ENCODE measurements at places on chromosomes 11 and 22.

GRCh38 chr11:94768602-94769541, 716 bp downstream of the AMOTL1 start:
- DNase-seq, result peak; percentile 46

DNA sequence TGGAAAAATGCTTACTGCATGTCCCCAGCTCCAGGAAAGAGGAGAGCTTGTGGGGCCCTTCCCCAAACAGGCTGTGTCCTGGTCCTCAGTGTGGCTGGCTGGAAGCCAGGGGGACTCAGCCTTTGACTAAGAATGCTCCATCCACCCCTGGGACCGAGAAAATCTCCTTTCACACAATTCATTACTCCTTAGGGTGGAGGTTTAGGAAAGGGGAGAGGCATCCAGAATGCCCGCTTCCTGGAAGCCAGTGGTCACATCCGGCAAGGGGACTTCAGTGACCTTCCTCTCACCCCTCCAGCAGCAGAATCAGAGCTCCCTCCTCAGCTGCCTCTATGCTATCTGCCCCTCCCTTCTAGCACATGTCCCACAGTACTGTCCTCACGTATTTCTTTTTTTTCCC, 21.9 kb downstream of the ATG16L2 start:
- DNase-seq, result peak; percentile 46

DNA sequence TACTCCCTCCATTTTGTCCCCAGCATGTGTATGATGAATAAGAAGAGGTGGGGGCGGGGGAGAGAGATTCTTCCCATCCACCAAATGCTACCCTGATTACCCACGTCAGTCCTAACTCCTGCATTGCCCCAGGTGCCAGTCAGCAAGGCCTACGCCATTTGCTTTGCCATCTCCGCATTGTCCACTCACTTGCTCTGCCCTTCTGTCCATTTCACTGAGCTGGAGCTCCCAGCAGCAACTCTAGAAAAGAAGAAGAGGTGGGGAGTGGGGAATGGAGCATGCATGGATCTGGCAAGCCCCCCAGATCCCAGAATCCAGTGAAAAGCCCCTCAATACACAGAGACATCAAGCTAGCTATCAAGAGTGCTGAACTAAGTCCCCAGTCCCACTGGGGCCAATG, 19.0 kb downstream of the WT1 start:
- no peak for DNase-seq

- DNase-seq, result peak; percentile 21
Observed at GRCh38 chr11:34972892-34973291, 56.5 kb downstream of the PDHX start.

GRCh38 chr11:88086297-88086696, 88.9 kb downstream of the RAB38 start:
- no peak for DNase-seq

DNA sequence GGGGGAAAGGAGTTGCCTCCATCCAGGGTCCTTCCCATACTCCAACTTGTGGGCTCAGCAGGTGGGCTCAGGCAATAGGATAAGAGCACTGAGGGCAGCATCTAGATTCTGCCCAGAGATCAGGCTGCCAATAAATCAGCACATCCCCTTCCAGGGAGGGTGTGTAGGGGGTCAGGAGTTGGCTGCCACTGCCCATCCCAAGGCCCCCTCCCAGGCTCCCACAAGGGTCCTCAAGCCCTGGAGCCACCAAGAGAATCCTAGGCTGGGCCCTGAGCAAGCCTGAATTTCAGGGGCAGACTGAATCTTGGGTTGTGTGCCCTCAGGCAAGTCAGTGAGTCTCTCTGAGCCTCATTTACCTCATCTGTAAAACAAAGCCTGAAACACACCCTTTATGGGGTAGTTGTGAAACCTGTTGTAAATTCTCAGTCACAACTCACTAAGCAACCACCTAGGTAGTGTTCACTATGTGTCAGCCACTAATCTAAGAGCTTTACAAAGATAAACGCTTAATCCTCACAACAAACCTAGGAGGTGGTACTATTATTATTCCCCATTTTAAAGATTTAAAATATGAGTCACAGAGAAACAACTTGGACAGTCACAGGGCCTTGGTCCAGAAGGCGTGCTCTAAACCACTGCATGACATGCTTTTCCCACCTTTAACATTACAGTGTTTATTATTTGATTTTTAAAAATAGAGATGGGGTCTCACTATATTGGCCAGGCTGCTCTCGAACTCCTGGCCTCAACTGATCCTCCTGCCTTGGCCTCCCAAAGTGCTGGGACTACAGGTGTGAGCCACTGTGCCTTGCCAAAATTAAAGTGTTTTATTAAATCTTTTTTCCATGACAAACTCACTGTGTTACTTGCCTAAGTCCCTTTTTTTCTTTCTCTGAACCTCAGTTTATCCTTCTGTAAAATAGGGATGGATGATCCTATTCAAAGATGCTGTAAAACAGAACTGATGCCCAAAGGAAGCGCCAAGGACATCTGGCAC, 36.2 kb downstream of the LMO1 start:
- DNase-seq, result peak; percentile 5

GRCh38 chr22:36073476-36073875, 44.9 kb upstream of the RBFOX2 start:
- DNase-seq, result peak; percentile 63

- DNase-seq, result no peak
Observed at GRCh38 chr11:119468511-119468910, 45.5 kb upstream of the THY1 start.

GRCh38 chr22:47623066-47623762, 860.8 kb downstream of the TBC1D22A start:
- no peak for DNase-seq

DNA sequence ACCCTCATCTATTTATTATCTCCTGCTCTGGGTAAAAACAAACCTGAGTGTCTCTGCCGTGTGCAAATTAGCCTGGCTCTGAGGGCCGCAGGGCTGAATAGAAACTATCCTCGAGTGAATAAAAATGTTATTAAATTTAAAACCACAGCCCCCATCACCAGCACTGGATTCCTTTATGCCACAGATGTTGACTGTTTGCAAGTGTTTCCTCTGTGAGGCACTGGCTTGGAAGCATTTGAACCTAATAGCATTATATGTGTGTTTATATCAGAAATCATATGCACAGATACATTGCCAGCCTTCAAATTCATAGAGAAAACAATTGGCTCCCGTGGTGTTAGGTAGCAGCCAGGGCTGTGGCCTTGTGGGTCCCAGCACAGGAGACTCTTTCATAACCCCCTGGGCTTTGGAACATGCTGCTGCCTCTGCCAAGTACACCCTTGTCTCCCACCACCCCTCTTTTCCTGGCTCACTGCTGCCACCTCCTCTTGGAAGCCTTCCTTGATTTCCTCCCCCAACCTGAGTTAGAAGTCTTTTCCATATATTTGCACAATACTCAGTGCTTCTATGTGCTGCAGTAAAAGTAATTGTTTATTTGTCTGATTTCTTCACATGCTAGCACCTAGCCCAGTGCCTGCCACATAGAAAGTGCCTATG, 294.4 kb downstream of the DDX10 start:
- no peak for DNase-seq

- peak; percentile 27 for DNase-seq
Observed at GRCh38 chr11:64583296-64584262, 7.4 kb upstream of the SLC22A12 start.

DNA sequence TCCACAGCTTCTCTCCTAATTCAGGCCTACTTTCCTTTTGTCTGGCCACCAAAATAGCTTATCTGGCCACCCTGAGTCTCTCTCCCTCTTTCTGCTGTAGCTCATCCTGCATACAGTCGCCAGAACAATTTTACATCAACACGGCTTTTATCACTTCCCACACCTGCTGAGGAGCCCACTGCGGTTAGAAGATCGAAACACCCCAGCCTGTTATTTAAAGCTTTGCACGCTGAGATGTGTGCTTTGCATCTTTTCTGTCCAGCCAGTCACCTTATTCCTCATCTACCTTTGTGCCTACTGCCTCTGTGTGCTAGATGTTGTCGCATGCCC, 96.0 kb downstream of the COMMD9 start:
- no peak for DNase-seq

DNA sequence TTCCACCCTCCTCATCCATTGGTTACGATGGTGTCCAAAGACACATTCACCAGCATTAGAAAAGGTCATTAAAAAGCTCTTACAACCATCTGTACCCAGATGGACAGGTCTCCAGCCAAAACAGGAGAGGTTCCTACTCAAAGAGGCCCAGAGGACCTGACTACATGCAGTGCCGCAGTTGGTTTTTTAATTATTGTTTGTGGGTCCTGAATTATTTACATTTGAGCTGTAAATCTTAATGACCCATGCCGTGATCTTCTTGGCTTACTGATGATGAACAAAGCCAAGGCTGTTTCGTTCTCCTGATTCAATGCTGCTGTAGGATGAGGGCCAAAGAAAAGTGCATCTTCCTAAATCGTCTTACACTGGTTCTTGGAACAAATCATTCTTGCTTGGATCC, 83.7 kb downstream of the CADM1 start:
- no peak for DNase-seq

GRCh38 chr22:50739894-50740293, 1.9 kb downstream of the ACR start:
- DNase-seq, result no peak

DNA sequence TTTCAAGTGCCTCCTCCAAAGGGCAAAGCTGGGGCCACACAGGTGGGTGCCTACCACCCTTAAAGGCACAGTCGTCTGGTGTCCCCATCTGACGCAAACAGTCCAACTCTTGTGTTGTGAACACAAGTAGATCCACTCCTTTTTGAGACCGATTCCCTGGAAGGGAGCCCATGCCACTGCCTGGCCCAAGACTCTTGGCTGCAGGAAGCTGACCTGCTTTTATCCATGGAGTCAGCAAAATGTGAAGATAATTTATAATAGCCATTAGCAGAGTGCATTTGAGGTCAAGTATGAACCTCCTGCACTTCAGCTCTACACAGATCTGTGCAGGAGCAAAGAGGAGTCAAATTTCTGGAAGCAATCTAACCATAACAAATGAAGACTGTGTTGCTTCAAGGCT, 68.5 kb downstream of the ADM start:
- DNase-seq, result peak; percentile 32

- DNase-seq, result peak; percentile 62
Observed at GRCh38 chr11:94519478-94520084, 7.3 kb downstream of the C11orf97 start.

DNA sequence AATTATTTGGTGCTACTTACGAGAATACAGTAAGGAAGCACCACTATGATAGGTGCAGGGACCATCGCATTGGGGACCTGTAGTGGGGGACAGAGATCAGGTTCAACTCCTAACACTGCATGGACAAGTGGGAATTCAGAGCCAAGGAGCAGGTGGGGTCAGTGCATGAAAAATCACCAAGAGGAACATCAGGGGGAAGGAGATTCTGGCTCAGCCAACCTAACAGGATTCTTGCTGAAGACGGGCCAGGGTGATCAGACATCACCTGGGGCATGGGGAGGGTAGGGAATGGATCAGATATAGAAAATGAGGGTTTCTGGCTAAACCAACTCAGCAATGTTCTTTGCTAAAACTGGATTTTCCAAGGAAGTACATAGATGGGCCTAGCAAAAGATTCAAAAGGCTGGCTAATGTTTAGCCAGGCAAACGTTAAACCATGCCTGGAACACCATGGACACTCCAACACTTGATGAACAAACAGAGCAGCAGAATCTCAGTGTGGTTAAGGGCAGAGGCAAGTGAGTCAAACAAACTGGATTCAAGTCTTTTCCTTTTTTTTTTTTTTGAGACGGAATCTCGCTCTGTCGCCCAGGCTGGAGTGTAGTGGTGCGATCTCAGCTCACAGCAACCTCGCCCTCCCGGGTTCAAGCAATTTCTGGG, 70.0 kb downstream of the MICAL3 start:
- no peak for DNase-seq

- no peak for DNase-seq
Observed at GRCh38 chr22:38834991-38835390, 8.8 kb downstream of the NPTXR start.

- DNase-seq, result no peak
Observed at GRCh38 chr22:39418696-39419095, 19.1 kb downstream of the TAB1 start.

DNA sequence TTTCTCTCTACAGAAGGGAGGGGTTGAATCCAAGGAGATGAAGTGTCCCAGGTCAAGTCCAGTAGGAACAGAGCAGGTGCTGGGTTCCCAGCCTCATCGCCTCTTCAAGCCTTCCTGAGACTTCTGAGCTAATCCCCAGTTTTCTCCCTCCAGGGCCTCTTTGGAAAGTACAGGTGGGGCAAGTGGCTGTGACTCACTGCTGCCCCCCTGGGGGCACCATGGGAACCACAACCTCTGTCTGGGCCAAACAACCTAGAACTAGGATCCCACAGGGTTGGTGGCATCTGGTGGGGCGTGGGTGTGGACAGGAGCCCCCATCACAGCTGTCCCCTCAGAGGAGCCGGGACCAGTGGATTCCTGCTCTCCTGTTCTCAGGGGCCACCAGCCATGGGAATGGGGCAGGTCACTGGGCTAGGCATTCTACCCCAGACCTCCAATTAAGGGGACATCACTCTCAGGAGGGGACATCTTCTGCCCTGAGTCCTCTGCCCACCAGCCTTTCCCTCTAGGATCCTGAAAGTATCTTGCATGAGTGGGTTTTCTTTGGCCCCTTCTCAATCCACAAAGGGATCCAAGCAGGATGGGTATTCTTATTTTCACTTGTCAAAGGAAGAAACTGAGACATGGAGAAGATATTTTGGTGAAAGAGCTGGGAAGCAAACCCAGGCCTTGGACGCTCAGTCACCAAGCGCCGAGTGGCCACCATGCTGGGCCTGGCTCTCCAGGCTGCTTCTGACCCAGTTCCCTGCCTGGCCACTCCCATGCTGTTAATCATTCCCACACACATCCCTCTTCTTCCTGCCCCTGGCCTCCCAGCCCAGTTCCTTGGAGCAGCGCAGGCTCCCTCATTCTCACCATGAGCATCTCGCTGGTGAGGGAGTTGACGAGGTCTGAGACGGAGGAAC, 23.8 kb downstream of the LRRC10B start:
- peak; percentile 36 for DNase-seq

- DNase-seq, result peak; percentile 31
Observed at GRCh38 chr22:17370766-17371432, 1.6 kb downstream of the CECR2 start.

DNA sequence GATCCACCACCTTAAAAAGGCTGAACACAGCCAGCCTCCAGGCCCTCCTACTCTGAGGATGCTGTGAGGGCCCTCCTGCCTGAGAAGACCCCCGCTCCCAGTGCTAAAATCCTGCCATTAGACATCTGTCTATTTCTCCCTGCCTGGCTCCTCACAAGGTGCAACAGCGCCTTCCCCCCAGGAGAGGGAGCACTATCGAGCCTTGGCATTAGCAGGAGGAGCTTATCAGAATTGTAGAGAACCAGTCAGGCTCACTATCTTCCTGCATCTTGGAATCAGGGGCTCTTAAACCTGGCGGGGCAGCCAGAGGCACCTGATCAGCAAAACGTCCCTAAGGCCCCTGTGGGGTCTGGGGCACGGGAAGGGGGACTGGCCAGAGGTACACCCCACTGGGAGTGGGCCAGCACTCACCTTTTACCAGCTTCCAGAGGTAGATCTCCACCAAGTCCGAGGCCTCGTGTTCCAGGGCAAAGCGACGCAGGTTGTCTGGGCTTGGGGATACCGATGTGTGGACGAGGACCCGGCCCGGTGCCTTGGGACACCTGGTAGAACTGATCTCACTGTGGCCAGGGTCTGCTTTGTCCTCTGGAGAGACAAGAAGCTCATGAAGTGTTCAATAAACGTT, 28.7 kb downstream of the CHRDL2 start:
- peak; percentile 77 for DNase-seq

- DNase-seq, result no peak
Observed at GRCh38 chr11:110438017-110438416, 8.3 kb downstream of the FDX1 start.

- DNase-seq, result no peak
Observed at GRCh38 chr11:1111545-1112212, 37.0 kb downstream of the MUC2 start.

GRCh38 chr11:114397349-114397982, 2.8 kb downstream of the C11orf71 start:
- peak; percentile 55 for DNase-seq
